Stimulated activated CD4-positive, alpha-beta T cell treated with anti-CD3 and anti-CD28 coated beads, Interleukin-1b, Interleukin-23, amount 100 ng/mL, for 48 hours (primary cell): ENCODE measurements at places on chromosomes 5 and 9.

GRCh38 chr5:151075698-151076331, 5.0 kb downstream of the TNIP1 start:
- peak; percentile 27 for DNase-seq

DNA sequence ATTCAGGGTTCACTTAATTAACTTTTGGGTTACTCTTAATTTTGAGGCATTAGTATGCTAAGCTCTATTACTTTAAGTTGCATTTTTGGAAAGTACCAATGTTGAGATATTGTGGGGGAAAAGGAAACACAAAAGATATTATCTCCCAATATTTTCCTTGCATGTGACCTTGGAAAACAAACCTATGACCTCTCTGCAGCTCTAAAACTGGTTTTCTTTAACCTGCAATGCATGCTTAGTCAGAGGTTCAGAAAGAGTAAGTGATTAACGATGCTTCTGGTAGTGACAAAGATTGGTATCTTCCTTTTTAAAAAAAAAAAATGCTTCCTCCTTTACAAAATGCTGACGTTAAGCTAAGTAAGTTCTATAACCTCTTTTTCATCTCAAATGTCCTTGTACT, 44.9 kb upstream of the CDH18 start:
- DNase-seq = no peak

DNA sequence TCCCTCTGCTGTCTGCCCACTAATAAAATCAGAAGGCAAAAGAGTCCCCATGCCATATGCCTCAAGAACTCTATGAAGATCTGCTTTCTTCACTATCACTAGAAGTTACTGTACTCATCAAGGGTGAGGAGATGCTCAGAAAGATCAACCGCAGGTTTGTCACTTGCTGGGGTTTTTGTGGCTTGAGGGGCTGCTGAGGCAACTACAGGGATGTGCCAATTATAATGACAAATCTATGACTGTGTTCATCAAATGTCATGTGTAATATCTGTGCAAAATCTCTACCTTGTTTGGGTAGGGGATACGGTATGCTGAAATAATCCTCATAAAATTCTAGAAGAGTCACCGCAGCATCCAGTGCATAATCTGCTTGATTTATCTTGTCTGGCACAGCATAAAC, 13.0 kb downstream of the ERAP1 start:
- DNase-seq = peak; percentile 80

DNA sequence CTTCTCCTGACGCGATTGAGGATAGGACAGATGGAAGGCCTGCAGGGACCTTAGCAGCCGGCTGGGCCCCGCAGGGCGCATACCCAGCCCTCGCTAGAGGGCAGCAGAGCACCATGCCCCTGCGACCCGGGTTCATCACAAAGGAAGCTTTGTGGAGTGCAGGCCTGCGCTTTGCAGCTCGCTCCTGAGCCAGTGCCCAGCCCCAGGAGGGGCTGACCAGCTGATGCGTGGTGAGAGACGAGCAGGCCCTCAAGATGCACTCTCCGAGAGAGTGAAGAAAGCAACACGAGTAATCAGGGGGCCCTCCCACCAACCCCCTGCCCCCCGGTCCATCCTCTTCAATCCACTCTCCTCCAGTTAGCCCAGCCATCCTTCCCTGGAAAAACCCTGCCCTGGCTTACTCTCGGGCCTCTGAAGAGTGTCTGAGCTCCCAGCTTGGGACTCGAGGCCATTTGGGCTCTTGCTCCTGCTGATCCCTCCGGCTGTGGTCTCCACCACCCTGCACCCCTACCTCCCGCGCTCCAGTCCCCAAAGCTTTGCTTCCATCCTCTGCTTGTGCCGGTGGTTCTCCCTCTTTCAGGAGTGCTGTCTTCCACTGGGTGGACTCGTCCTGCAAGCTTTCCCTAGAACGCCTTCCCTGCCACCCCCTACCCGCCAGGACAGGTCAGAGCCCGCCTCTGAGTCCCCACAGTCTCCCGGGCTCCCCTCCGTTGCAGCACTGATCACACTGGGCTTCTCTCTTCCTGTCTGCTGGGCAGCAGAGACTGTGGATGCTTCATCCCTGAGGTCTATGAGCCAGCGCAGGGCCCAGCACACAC, 9.1 kb upstream of the KIF12 start:
- peak; percentile 62 for DNase-seq

- no peak for DNase-seq
These were observed 21.1 kb upstream of the NOTCH1 start for GRCh38 chr9:136566901-136567300.

GRCh38 chr5:93821891-93822415, 80.6 kb upstream of the POU5F2 start:
- no peak for DNase-seq

GRCh38 chr5:149576021-149576420, 5.3 kb upstream of the ARHGEF37 start:
- DNase-seq = peak; percentile 4

- no peak for DNase-seq
These were observed 1983.5 kb upstream of the C9orf72 start for GRCh38 chr9:29556746-29557145.

DNA sequence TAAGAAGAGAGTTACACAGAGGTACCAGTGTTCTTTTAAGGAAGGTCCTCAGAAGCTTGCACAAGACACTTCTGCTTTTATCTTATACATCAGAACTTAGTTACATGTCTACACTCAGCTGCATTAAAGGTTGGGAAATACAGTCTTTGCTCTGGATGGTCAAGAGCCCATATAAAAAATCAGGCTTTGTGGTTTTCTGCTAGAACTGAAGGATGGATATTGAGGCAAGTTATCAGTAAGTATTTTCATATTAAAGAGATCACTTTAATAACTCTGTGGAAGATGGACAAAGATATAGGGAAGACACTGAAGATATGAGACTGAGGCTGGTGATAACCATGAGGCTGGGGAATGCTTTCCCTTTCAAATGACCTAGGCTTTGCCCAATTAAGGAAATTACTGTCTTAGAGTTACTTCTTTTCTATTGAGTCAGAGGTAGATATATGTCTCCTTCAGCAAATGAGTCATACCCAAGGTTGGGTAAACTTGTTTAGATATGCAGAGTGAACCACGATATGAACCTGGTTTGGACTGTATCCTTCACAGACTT, 87.0 kb upstream of the TNC start:
- DNase-seq = no peak

GRCh38 chr5:136162008-136162407, 29.4 kb downstream of the SMAD5 start:
- no peak for DNase-seq

DNA sequence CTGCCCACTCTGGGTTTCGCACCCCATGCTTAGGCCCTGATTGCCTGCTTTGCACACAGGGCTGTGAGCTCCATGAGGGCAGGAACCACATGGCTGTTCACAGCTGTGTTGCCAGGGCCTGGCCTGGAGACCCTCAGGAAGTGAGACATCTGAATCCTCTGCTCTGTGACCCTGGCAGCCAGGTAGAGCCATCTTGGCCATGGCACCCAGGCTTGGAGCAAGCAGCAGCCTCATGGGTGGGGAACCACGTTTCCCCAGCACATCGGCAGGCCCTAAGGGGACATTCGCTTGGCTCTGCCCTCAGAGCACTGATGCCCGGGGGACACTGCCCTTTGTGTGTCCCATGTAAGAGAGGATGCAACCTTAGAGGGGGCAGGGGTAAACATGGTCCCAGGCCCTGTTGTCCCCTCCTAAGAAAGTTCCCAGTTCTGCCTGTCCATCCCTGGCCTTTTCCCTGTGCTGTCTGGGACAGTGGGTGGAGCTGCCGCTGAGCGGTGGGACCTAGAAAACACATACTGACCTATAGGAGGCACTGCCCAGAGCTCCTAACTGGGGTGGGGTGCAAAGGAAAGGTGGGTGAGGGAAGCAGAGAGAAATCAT, 144.1 kb upstream of the IER5L start:
- no peak for DNase-seq

DNA sequence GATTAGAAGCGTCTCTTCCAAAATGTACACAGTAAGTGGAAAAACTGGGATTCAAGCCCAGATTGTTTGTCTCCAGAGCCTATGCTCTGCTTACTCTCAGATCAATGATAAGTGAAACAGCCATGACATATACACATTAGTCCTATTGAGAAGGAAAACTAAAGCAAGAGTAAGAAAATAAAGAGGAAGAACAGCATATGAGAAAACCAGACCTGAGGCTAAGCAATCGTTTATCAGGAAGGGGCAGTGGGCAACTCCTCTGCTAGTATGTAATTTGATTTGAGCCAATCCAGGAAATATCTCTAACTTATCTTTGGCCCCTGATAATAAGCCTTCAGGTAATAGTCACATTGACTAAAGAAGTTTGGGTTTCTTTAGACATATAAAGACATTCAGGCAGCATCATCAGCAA, 789.9 kb upstream of the C9orf72 start:
- no peak for DNase-seq

- no peak for DNase-seq
These were observed 34.3 kb upstream of the RNF130 start for GRCh38 chr5:180105827-180106312.

DNA sequence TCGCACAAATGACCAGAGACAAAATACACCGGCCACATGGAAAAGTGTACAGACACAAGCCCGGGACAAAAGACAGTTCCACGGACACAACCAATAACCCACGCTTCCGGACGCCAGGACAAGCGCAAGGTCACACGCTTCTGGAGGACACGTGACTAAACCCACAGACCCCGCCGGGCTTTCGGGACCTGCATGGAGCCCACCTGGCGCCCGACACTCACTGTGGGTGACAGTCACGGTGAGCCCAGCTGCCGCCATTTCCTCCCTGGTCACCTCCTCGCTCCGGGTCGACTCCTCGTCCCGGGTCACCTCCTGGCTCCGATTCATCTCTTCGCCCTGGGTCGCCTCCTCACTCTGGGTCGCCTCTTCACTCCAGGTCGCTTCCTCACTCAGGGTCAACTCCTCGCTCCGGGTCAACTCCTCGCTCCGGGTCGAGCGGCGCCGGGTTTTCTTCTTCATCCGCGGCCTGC, 470 bp downstream of the BAG1 start:
- DNase-seq = peak; percentile 43

DNA sequence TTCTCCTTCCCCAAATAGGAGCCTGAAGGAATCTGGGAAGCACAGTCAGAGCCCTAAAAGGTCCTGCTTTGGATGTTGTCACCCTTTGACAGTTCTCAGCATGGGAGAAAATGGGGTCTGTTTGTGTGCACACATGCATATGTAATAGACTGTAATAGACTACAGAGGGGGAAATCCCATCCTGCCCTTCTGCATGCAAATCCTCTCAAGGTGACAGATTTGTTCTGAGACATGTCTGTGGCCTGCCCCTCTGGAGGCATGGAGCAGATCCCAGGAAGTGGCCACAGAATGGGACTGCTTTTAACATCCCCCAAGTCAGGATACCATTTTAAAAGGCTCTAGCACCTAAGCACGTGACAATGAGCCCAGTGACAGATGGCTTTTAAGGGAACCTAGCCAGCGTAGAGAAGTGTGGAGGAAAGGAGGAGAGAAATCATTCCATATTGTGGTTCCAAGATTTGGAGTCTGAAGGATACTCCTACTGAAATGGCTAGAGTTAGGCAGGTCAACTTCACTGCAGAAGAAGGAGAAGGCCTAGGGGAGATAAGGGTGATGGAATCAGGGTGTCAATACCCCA, 483.5 kb downstream of the SPOCK1 start:
- no peak for DNase-seq

- DNase-seq = peak; percentile 68
These were observed 1.6 kb downstream of the TMEM245 start for GRCh38 chr9:109117856-109118807.

DNA sequence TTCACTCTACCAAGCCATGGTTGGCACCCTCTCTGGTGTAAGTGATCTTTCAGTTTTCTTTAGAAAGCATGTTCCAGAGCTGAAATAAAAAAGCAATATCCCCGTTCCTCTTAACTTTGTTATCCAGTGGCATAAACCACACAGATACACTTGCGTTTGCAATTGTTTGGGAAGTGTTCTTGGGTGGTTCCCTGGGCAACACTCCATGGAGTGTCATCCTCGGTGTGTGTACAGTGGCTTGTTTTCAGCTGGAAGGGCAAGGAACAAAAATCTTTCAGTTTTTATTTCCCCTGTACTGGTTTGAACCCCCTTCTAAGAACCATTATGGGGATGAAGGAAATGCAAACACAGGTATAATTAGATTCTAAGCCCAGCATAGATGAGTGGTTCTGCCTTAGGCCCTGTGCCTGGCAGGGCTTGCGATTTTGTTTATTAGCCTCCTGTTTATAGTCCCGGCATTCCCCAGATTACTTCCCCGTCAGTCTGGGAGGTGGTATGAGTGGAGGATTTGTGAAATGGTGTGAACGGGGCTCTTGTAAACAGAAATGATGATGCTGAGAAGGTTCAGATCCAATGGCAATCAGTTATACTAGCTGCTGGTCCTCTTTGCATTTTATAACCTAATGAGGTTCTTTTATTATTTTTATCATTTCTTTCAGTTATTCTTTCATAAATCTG, 76.0 kb upstream of the CD180 start:
- no peak for DNase-seq

DNA sequence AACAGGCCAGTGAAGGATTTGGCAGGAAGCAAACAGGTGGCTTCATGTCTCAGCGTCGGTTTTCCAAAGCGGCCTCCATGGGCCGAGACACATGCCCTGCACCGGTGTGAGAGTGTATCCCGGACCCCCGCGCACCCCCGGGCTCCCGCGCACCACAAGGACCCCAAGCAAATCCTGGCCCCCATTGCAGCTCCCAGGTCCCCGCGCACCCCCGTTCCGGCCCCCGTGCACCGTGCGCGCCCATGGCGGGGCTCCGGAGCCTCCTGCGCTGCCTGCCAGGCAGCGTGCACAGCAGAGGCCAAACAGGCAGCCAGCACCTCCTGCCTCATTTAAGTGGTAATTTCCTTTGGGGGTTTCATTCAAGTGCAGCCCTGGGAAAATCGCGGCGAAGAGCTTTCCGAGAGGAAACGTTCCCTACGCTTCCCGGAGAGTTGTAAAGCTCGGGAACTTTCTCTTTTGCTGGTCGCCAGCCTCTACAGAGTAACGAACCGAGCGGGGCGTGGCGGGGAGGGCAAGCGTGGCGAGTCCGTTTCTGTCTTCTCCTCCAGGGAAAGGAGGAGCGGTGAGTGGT, 145.5 kb upstream of the SLC24A2 start:
- DNase-seq = no peak

- no peak for DNase-seq
These were observed 295.5 kb upstream of the EFNA5 start for GRCh38 chr5:107966201-107966600.

DNA sequence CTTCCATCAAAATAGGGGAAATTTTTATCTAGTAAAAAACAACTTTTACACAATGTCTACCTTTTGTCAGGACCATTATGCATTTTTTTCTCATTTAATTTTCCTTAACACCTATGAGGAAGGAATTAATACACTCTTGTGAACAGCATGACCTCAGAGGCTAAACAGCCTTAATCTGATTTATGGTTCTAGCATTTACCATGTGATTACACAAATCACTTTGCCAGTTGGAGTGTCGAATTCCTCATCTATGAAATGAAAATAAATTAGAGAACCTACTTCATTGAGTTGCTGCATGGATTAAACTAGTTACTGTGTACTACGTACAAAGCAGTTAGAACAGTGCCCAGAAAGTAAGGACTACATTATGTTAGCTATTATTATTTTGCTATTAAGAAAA, 187.7 kb upstream of the MPDZ start:
- no peak for DNase-seq

GRCh38 chr5:161094411-161094810, 242.4 kb upstream of the ATP10B start:
- DNase-seq = no peak
